ENCODE measurements at places on chromosomes 2 and 18. TPM values are rescaled to one million over a fixed set of nuclear protein-coding genes. Genes with fewer than 3 reads are reported as not detected.

GRCh38 chr2:186518945-186519344, 32.9 kb downstream of the ZC3H15 start:
- DNase-seq, result no peak

- no peak for DNase-seq
Observed at GRCh38 chr2:238850091-238850490, 2.2 kb downstream of the TWIST2 start.

- no peak for DNase-seq
Observed at GRCh38 chr2:106095478-106096298, 98.4 kb downstream of the UXS1 start.

Gene INSIG2
- total RNA-seq, result 13.0 TPM

DNA sequence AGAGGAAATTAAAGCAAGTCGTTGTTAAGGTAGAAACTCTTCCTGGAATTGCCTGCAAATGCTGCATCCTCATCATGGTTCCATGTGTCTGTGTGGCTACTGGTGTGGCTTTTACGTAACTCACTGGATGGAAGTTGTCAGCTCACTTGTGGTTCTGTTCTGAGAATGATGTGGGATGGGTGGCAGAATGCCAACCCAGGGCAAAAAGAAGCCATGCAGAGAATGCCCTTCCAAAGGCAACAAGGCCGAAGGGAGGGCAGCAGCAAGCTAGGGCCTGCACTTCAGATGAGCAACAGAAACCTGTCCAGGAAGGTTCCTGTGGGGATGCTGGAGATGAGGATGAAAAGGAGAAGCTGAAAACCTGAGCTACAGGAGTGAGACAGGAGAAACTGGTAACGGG, 10.4 kb upstream of the NAPG start:
- DNase-seq, result no peak

Gene CXCR1
- not detected for total RNA-seq

DNA sequence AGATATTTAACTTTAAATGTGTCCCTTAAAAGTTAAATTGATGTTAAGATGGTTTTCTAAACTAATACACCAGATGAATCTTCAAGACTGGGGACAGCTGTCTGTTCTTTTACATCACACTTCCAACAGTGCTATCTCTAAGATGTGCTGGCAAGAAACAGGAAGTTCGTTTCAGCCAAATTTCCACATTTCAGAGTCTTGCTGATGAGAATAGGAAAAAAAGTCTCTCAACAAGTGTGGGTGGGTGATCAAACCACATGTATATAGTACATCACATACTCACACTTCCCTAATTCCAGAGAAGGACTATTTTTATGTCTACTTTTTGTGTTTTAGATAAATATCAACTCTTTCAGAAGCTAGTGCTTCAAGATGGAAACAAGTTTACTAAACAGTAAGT, 1712.8 kb upstream of the TMEFF2 start:
- DNase-seq, result no peak

Gene HOXD12
- total RNA-seq, result not detected

GRCh38 chr18:40911041-40911440, 1044.0 kb upstream of the PIK3C3 start:
- DNase-seq, result no peak
